ENCODE measurements at places on chromosomes 3 and 15. TPM values are rescaled to one million over a fixed set of nuclear protein-coding genes. Genes with fewer than 3 reads are reported as not detected.

Gene ERICH6
- not detected for total RNA-seq

Gene PRKCI
- total RNA-seq = 54.2 TPM

Gene ACAN
- total RNA-seq = 1.2 TPM

Gene SI
- not detected for total RNA-seq

GRCh38 chr3:177523872-177524438 is 326.7 kb upstream of the TBL1XR1 start:
- no peak for DNase-seq

Gene SLC25A20
- total RNA-seq = 39.3 TPM

GRCh38 chr3:127767126-127767525 is 55.2 kb downstream of the MGLL start:
- no peak for DNase-seq

DNA sequence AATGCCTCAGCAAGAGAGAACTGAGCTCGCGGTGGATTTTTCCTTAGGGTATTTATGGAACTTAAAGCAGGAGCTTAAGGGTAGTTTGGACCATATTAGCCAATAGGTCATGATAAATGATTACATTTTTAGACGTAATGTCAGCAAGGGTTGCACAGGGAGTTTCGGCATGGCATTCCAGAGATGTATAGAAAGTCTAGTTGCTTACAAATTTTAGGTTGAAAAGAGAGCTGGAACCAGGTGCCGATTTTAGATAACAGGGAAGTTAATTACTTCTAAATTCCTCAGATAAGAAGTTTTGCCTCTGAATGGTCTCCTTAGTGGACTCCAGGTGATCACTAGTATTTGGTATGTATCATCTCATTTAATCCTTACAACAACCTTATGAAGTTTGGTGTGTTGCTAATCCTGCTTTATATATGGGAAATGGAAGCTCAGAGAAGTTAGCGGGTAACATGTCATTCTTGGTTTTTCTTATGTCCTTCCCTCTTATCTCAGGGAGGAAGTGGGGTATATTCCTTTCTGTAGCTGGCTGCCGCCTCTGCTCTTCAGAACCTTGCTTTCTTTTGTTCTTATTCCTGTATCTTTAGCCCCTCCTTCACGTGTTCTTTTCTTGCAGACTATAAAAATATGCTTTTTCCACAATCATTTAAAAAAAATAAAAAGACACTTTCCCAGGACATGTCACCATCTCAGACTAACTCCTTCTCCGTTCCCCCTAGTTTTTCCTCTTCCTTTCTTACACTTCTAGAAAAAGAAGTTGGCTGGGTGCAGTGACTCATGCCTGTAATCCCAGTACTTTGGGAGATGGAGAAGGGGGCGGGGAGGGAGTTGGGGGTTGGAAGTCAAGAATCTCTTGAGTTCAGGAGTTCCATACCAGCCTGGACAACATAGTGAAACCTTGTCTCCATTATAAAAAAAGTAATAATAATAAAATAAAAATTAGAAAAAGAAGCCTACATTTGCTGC is 25.7 kb downstream of the IQGAP1 start:
- DNase-seq = no peak

GRCh38 chr15:89118481-89118989 is 30.3 kb downstream of the ABHD2 start:
- DNase-seq = no peak

Gene SERPINI2
- total RNA-seq = not detected

- DNase-seq = no peak
Measured at GRCh38 chr3:87674397-87675161, 384.2 kb downstream of the CGGBP1 start.

Gene ACKR2
- total RNA-seq = 42.9 TPM

Gene STARD5
- total RNA-seq = 6.3 TPM

GRCh38 chr3:177488740-177489139 is 291.5 kb upstream of the TBL1XR1 start:
- no peak for DNase-seq
